ENCODE measurements at places on chromosomes 7 and 10. TPM values are rescaled to one million over a fixed set of nuclear protein-coding genes. Genes with fewer than 3 reads are reported as not detected.
A peak's percentile ranks its signal among the peaks of the same experiment; 100 is the strongest.

Gene CPED1
- total RNA-seq: 30.4 TPM

Gene CD36
- 103 TPM for total RNA-seq

DNA sequence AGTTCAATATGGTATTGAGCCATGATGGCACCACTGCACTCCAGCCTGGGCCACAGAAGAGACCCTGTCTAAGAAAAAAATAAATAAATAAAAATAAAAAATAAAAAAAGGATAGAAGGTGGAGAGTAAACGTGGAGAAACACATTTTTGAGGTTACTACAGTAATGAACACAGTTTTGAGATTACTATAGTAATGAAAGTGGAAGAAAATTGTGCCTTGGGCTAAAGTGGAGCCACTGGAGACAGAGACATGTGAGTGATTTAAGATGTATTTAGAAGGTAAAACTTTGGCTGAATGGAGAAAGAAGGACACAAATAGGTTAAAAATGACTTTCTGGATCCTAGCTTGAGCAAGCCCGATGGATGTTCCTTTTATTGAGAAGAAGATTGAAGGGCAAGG is 76.8 kb downstream of the HGF start:
- no peak for DNase-seq

- no peak for DNase-seq
Measured at GRCh38 chr10:128530946-128531345, 404.7 kb upstream of the MKI67 start.

- no peak for DNase-seq
Measured at GRCh38 chr10:7230951-7231350, 179.9 kb downstream of the SFMBT2 start.

DNA sequence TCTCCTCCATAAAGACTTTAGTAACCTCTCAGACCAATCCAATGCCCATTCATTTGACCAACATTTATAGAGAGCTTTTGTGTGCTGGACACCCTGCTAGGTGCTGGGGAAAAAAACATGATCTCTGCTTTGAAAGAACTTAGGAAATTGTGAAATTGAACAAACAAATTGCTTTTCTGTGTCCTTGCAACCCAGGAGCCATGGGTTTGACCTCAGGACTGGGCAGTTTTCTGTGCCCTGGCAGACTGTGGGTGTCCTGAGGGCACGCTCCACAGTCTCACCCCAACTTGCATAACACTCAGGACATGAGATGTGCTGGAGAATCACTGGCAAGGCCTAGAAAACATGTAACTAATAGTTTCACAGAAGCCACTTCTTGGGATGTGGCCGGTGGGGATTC is 429.1 kb upstream of the ZMIZ1 start:
- DNase-seq: no peak

- DNase-seq: peak; percentile 75
Measured at GRCh38 chr10:132461683-132462231, 64.8 kb downstream of the PWWP2B start.

DNA sequence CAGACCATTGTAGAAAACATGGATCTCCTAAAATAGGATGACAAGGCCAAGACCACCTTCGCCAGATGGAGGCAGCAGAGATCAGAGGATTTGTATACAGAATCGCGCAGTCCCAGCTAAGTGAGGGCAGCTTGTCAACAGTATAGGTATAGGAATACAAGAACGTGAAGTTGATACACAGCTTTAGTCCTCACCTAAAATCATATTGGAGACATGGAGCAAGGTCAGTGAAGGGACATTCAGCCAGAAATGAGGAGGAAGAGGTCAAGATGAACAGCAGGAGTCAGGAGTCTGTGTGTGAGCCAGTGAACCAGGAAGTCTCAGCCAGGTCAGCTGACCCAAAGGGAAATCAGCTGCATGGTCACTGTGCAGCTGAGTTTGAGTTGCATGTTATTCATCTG is 263.4 kb upstream of the PRKCQ start:
- no peak for DNase-seq

GRCh38 chr7:77348371-77348813 is 67.8 kb downstream of the GSAP start:
- DNase-seq: no peak

Gene TBX20
- not detected for total RNA-seq

DNA sequence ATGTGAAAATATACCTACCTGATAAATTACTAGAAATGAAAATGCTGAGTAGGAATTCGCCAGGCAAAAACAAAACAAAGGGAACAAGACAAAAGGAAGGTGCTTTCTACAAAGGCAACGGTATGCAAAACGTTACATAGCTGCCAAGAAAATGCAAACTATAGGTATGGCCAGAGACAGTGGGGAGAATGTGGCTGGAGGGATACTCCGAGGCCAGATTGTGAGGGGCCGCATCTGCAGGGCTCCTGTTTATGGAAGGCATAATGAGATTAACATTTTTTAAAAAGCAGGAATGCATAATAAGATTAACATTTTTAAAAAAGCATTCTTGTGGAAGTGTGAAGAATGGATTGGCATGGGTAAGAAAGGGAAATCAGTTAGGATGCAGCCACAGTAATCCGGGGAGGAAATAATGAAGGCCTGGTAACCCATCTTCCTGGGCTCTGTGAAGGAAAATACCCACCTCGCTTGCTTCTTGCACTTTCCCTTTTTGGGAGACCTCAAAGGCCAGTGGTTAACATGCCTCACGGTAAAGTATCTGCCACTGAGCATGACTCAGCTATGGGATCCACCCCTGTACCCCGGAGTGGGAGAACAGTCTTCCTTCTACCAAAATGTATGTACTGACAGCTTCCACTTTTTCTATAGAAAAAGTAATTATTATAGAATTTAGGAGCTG is 145.8 kb upstream of the LRRN3 start:
- DNase-seq: no peak
